ENCODE measurements at places on chromosomes 6 and 20.
A peak's percentile ranks its signal among the peaks of the same experiment; 100 is the strongest.

DNA sequence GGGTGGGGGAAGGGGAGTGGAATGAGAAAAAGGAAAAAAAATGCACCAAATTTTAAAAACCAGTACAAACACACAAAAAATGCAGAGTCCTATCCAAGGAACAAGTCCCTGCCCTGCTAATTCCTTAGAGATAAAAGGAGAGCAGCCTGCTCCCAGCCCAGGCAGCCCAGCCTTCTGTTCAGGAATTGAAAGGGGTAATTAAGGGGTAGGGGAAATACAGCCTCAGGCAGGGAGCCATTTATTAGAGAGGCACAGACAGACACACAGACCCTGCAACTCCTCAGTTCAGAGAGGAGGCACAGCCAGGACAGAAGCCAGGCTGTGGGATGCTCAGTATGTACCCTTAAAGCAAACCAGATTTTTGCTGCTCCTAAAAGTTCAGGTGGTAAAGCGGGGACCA, 137.2 kb downstream of the EYA2 start:
- DNase-seq: peak; percentile 88

GRCh38 chr6:141282263-141282662, 850.5 kb upstream of the GJE1 start:
- no peak for DNase-seq

DNA sequence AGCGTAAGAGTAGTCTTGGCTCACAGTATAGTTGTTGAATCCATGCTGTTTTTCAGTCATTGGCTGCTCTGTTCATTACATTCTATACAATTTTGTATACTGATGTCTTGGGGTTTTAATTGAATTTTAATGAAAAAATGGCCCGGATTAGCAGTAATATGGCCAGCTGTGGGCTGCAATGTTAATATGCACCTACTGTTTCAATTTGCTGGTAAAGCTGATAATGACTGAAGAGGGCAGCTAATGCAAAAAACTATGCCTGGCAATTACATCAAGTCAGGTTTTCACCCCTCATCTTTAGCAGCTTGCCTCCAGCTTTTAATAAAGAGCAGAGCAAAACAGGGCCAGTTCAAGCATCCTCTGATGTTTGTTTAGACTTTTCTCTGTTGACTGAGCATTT, 394.5 kb downstream of the PLCB1 start:
- DNase-seq: no peak

GRCh38 chr20:31664696-31665354, 27.1 kb downstream of the COX4I2 start:
- DNase-seq: no peak

- no peak for DNase-seq
These were observed 7.0 kb downstream of the UQCC1 start for GRCh38 chr20:35404614-35405259.

GRCh38 chr6:95576218-95576997, 927 bp upstream of the MANEA start:
- no peak for DNase-seq
